Epithelial cell of alveolus of lung (primary cell): ENCODE measurements at places on chromosomes 7 and 10. TPM values are rescaled to one million over a fixed set of nuclear protein-coding genes. Genes with fewer than 3 reads are reported as not detected.

ASAH2 gene
- 0.56 and 0.65 TPM in 2 replicates for total RNA-seq

HTR7 gene
- 7.4 and 8.5 TPM in 2 replicates for total RNA-seq

OR2A12 gene
- total RNA-seq: not detected in 2 replicates

MBLAC1 gene
- total RNA-seq: 0.48 and 4.3 TPM in 2 replicates

SPDYE2B gene
- total RNA-seq: not detected in 2 replicates

LRRD1 gene
- 0.26 and 0.56 TPM in 2 replicates for total RNA-seq
